Activated naive CD4-positive, alpha-beta T cell (primary cell): ENCODE measurements at places on chromosomes 12 and 14.

DNA sequence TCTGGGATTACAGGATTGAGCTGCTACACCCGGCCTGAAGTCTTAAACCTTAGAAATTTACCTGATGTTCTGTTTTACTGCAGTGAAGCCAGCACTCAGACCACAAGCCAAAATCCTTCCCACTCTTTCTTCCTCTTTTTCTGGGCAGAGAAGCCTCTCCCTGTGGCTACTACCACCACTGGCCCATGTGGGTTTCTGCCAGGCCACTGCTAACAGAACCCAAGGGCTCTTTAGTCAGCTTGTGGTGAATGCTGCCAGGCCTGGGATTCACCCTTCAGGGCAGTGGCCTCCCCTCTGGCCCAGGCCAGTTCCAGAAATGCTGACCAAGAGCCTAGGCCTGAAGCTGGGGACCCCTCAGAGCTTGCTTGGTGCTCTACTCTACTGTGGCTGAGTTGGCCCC is 35.3 kb downstream of the GAS2L3 start:
- no peak for DNase-seq

DNA sequence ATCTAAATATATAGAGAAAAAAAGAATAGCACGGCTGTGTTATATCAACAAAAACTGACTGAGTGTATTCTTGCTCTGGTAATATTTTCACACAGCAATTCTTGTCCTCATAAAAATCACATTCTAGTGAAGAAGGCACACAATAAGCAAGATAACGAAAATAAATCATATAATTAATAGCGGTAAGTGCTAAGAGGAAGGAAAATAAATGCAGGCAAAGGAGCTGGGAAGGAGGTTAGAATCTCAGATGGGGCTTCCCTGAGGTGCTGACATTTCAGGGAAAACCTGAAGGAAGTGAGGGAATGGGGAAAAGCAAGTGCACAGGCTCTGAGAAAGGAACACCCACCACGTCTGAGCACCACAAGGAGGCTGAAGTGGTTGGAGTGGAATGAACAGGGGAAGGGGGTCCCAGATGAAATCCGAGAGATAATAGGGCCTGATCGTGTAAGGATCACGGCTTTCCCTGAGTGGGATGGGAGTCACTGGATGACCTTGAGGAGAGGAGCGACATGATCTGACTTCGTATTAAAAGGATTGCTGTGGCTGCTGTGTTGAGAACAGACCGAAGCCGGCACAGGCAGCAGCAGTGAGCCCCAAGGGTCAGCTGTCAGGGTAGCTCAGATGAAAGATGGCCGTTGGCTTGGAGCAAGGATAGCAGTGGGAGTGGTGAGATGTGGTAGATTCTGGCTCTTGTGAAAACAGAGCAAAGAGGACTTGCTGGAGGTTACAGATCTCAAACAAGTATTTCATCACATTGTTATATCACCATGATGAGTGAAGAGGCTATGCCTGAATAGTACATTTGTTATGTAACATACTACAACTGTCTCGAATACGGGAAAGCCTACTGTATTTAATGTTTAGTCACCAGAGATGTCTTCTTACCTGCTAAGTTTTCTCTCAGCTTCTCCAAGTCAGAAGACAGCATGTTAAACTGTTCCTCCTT is 67.1 kb upstream of the VPS33A start:
- no peak for DNase-seq

GRCh38 chr14:64684091-64684490 is 20.1 kb upstream of the PLEKHG3 start:
- DNase-seq = no peak

- DNase-seq = no peak
Observed at GRCh38 chr12:113162102-113163029, 12.8 kb downstream of the CFAP73 start.

DNA sequence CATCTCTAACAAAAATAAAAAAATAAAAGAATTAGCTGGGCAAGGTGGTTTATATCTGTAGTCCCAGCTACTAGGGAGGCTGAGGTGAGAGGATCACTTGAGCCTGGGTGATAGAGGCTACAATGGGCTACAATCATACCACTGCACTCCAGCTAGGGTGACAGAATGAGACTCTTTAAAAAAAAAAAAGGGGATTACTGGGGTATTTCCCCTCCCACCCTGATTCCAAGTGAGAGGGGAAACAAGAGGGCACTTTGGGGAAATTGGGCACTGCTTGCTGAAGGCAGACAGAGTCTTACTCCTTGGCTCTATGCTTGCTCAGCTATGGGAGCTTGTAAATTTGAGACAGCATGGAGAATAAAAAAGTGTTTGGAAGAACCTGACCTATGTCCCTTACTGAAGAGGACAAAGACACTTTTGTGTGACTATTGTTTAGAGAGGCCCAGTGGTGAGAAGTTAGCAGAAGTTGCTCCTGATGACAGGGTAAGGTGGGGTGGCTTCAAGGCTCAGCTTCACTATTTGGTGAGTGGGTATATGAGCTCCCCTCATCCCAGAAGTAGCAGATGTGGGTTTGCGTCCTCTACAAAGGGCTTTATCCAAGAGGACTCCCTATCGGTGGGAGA is 44.0 kb downstream of the KLRG1 start:
- no peak for DNase-seq

DNA sequence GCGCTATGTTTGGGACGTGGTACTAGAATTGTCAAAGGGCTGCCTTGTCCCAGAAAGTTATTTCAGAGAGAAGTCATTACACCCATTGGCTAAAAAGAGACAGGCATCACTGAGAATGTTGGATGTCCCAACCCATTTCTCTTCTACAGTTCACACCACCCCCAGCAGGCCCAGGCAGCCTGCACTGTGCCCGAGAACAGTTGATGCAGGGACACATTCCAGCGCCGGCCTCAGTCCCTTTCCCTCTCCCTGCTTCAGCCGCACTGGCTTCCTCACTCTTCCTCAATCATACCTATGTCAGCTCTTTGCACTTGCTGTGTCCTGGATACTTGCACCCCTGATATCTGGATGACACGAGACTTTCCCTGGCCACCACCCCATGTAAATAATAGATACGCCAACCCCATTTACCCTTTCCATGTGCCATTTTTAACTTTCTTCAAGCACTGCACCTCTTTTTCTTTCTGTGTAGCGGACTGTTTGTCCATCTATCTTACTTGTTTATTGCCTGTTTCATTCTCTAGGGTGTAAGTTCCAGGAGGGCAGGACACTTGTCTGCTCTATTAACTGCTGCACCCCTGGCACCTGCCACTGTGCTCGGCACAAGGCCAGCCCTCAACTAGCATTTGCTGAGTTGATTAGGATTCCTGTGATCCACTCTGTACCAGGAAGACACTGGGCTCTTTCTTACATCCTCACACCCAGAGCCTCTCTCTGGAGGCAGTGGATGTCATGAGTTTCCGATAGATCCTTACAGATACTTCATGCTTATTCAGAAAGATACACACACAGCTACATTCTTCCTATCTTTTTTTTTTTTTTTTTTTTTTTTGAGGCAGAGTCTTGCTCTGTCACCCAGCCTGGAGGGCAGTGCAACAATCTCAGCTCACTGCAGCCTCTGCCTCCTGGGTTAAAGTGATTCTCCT is 76.6 kb upstream of the CEP83 start:
- no peak for DNase-seq

GRCh38 chr12:6294156-6295093 is 16.1 kb upstream of the PLEKHG6 start:
- DNase-seq = no peak

DNA sequence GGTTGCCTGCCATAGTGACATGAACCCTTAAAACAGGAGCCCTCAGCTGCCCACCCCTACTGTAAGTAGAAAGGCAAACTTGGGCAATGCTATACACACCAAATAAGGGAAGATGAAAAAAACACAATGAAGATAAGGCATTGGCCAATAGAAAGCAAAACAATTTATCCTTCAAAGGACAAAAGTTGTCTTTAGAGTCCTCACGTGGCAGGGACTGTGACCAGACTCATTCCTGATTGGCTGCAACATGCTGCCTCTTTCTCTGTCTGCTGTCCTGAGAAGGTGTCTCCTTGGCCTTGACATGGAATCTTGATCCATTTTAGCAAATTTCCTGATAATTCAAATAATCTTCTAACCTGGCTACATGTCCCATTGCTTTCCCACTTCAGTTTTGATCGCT is 131.9 kb downstream of the GPR135 start:
- no peak for DNase-seq

DNA sequence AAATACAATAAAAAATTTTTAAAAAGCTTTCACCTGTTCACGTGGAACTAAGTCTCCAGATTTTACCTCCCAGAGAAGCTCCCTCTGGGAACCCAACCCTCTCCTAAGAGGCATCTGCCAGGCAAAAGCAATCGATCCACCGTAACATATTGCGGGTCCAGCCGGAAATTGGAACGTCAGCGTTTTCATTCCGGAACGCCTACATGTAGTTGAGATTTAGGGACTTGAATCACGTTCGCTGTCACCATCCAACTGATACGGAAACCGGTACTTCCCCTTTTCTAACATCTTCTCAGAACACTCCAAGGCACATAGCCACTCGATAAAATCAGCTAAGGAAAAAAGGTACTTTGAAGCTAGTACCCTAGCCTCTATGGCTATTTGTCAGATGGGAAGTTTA is 70.3 kb downstream of the COX16 start:
- no peak for DNase-seq

DNA sequence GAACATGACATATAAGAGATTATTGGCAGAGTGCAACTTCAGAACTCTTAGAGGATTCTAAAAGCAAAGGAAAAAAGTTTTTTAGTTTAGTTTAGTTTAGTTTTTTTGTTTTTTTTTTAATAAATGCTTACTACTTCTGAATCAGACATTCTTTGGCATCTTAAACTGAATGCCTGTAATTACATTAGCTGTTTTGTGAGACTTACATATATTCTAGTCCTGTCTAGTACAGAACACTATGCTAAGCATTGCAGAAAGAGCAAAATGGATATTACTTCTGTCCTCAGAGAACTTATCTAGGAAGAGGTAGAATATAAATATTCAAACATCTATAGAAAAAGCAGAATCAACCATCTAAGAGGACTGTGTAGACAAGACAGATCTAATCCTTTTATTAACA is 133.2 kb downstream of the RAD51B start:
- no peak for DNase-seq

GRCh38 chr12:460261-461230 is 807 bp downstream of the B4GALNT3 start:
- DNase-seq = no peak

GRCh38 chr12:124425667-124426066 is 130.8 kb downstream of the RFLNA start:
- no peak for DNase-seq

- no peak for DNase-seq
Observed at GRCh38 chr12:129687731-129688130, 216.1 kb downstream of the TMEM132D start.

DNA sequence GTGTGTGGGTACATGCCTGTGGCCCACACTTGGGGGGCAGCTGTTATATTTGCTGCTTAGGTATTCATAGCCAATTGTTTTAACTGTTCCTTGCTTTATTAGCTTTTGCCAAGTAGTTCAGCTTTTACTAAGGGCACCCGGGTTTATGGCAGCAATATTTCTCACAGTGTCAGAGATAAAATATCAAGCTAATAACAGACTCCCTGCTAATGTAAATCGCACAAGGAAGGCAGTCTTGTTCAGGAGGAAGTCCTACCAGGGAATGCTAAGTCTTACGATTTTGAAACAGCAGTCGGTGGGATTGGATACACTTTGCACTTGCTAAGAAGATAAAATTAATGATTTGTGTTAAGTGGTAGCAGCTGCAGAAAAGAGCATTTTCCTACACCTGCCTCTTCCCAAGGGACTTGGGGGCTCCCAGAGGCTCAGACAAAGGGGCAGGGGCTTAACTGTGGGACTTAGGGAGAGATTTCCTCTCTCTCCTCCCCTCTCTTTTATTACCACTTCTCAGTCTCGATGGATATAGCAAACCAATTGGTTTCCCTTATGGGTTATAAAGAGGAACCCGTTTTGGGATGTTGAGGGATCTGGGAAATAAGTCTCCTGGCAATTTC is 175.1 kb downstream of the NRXN3 start:
- DNase-seq = no peak

DNA sequence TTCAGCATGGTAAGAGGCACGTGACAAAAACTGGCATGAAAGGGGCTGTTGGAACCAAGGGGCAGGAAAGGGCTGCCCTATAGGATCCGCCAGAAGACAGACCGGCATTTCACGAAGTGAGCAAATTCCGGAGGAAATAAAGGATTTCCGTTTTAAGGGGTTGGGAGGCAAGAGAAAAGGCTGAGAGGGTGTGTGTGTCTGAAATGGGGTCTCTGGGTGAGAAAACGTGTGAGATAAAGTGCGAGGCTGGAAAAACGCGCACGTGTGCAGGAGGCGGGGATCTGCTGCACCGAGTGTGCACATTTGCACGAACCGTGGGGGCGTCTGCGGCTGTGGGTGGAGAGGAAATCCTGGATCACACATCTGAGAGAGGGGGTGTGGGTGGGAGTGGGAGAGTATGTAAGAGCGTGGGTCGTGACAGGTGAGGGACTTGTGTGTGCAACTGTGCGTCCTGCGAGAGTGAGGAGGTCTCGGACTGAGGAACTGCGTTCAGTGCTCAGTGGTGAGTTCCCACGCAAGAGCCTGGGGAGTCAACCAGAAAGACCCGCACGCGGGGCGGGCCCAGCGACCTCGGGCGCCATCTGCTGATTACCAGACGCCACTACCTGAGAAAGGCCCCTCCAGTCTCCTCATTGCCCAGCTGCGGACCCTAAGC is 37.0 kb upstream of the P2RX7 start:
- peak; percentile 45 for DNase-seq

DNA sequence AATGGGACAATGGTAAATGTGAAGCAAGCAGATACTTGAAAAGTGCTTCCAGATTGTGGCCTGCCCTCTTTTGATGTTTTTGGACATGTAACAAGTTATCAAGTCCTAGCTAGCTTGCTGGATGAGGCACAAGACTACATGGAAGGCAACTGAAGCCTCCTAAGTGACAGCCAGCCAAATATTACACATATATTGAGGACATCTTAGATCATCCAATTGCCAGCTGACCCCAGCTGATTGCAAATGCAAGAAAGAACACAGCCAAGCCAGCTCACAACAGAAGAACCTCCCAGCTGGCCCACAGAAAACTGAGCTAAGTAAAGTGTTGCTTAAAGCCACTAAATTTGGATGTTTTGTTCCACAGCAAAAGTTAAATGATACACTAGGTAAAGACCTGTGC is 156.9 kb downstream of the SRGAP1 start:
- no peak for DNase-seq

GRCh38 chr12:52296572-52297215 is 5.4 kb upstream of the KRT81 start:
- DNase-seq = no peak

DNA sequence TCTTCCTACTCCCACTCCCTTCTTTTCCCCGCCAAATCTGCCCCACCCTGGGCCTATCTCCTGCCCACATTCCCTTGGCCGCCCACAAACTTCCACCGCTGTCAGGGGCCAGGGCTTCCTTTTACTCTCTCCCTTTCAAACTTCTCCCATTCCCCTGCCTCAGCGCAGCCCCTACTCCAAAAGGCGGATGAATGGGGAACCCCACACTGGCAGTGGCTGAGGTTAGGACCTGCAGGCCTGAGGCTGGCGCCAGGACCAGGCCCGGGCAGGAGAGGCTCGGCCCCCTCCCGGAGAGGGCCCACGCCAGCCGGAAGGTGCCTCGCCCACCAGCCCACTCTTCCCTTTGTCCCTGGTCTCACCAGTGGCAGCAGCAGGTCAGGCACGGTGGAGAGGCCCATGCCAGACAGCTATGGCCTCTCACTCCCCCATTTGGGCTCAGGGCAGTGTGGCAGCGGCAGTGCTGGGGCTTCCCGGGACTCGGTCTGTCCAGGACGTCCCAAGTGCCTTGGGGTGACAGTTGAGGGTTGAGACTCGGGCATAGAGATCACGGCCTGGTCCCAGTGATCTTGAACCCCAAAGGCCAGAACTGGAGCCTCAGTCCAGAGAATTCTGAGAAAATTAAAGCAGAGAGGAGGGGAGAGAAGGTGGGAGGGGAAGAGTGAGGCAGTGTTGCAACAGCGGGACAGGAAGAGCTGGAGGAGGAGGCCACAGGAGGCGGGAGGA is at the start of gene TNFRSF1A:
TNFRSF1A (minus strand) TSS at position 660 of the 723 bp plus-strand sequence; CDS start at position 398, 262 bp downstream.
- no peak for DNase-seq
